ENCODE measurements at places on chromosomes 1 and 21.
A peak's percentile ranks its signal among the peaks of the same experiment; 100 is the strongest.

- DNase-seq, result no peak
Observed at GRCh38 chr1:241485145-241485544, 34.4 kb downstream of the FH start.

GRCh38 chr1:1299686-1300351, 7.9 kb downstream of the ACAP3 start:
- no peak for DNase-seq

GRCh38 chr1:199837321-199837720, 190.2 kb upstream of the NR5A2 start:
- no peak for DNase-seq

- no peak for DNase-seq
Observed at GRCh38 chr1:59952065-59952464, 25.5 kb upstream of the CYP2J2 start.

- DNase-seq, result no peak
Observed at GRCh38 chr1:5324883-5325282, 667.3 kb downstream of the NPHP4 start.

DNA sequence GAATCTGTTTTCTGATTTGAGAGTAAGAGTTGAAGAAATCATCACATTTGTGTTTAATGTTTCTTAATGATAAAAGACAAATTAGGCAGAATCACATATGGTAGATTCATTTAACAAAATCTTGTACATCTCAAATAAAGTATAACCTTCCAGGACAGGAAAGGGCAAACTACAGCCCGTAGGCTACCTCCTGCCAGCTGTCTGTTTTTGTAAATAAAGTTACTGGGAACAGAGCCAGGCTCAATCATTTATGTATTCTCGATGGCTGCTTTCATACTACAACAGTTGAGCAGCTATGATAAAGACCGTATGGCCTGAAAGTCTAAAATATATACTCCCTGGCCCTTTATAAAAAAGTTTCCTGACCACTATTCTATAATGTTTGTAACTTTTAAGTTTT, 204.1 kb downstream of the COL24A1 start:
- DNase-seq, result no peak

GRCh38 chr1:231666220-231666936, 39.8 kb downstream of the DISC1 start:
- DNase-seq, result no peak

DNA sequence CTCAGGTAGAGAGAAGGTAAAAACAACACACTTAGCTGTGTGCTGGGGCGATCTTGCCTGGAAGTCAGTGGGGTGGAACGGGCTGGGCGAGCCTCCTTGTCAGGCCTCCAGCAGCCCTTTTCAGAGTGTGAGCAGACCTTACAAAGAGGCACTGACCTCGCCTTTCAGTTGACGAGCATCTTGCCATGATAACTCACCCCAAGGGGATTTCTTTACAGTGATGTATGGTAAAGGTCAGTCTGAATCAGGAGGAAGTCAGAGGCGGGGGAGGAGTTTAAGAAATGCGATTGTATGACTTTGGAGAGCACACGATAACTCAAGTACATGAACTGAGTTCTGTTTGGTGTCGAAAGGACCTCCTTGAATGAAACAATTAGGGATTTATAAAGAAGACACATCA, 326.5 kb upstream of the PROX1 start:
- no peak for DNase-seq

GRCh38 chr1:21324368-21325141, 34.3 kb upstream of the ECE1 start:
- DNase-seq, result peak; percentile 30

GRCh38 chr1:167776616-167777268, 55.0 kb downstream of the MPZL1 start:
- DNase-seq, result no peak

- DNase-seq, result no peak
Observed at GRCh38 chr1:118958937-118959631, 29.1 kb downstream of the TBX15 start.

- no peak for DNase-seq
Observed at GRCh38 chr1:16122916-16123315, 33.0 kb downstream of the EPHA2 start.

DNA sequence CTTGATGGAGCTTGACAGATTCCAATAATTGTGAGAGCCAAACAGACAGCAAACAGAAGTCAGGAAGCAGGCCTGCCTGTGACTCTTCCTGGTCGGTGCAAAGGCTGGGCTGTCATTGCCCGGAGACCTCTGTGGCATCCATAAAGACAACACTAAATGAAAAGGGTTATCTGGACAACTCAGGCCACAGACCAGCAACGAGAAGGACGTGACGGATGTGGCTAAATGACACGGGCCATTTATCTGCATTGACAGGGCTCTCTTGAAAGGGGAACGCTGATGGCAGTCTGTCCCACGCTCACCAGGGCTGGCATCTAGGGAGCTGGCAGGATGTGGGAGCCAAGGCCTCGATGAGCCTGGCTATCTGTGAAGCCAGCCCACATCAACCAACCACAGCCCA, 35.0 kb downstream of the HMGB4 start:
- DNase-seq, result no peak

DNA sequence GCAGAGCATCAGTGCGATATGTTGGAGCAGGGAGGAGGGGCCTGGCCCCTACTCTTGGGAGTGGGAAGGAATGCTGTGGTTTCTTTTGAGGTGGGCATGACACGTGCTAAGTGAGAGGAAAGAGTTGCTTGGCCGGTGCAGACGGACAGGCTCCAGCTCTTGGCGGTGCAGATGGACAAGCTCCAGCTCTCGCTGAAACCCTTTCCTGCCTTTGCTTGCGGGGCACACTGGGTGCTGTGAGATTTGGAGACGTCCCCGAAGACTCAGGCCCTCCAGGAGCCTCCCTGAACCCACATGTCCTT, 15.9 kb downstream of the PDXK start:
- no peak for DNase-seq

DNA sequence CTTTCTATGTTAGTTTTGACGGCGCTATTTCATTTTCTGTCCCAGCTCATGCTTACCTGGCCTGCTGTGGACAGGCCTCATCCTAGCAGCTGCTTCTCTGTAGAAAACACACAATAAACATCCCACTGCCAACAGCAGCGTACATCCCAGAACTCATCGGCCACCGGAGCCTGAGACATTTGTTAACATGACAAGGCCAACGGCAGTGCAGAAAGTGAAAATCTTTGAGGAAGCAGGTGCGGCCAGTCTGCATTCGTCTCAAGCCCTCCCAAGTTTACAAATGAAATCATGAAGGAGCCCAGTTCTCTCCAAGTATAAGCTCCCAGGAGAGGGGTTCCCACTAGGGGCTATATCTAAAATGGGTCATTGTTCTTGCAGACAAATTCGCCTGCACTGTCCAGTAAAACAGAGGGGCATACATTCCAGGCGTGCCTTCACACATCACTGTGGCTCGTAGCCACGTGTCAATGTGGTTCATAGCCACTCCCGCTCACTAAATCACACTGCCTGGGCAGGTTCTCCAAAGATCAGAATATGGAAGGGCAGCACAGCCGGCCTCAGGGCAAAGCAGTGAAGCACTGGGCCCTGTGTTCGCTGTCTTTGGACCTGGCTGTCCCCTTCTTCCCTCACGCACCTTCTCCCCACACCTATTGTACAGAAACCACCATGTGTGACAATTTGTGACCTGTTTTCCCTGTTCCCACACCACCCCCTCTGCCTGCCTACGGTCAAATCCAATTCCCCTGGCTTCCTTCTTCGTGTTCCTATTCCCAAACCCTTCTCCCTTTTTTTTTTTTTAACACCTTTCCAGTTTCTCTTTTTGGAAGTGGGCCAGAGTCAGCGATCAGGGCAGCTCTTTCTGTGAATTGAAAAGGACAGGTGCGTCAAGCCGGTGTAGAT, 27.0 kb upstream of the ABCG1 start:
- DNase-seq, result no peak

DNA sequence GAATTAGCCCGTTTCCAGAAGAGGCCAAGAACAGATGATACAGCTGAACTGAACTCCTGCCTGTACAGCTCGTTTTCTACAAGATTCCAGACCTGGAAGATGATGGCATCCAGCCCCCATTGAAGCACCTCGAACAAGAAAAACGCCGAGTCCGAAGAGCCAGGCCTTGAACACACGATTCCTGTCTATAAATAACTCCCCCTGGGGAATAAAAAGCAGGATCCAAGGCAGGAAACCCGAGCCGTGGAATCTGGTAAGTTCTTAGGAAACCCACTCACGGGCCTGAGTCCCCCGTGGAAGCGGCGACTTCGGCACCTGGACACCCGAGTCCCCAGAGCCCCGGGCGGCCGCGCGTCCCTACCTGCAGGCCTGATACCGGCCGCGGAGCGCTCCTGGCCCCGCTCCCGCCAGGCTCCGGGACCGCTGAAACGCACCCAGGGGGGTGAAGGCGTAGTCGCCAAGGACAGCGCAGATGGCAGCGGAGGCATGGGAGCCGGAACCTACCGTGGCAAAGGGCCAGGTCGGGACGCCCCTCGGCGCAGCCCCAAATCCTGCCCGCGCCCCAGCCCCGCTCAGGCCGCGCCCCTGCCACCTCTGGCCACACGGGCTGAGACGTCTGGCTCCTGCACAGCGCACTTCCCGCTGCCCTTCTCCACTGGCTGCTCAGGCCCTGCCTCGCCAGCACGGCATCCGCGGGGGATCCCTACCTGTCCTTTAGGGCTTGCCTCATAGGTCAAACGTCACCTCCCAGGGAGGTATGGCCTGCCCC, 14.0 kb upstream of the HLCS start:
- no peak for DNase-seq

DNA sequence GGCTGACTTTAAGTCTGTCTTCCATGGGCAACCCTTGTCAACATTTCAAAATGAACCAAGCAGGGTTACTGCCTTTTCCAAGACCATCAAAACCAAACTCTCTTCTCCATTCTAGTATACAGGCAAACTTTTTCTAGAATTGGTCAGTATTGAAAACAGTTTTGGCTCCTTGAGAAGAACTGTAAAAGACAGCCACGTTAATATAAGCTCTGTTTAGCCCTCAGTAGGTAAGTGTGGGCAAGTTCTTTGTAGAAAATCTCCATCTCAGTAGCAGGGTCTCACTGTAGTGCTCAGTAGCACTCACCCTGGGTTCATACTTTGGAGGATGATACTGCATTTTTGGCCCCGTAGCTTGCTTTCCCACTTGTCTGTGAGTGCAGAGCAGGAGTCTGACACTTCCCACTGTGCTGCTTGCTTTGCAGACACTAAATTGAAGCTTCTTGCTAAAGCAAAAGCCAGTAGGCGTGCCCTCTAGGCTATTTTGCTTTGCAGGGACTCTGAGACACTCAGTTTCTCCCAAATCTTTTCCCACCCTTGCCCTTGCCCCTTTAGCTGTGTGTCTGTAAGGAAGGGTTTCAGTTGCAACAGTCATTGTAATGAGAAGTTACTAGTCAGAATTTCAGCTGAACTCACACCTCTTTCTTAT, 34.3 kb upstream of the CACYBP start:
- peak; percentile 3 for DNase-seq

DNA sequence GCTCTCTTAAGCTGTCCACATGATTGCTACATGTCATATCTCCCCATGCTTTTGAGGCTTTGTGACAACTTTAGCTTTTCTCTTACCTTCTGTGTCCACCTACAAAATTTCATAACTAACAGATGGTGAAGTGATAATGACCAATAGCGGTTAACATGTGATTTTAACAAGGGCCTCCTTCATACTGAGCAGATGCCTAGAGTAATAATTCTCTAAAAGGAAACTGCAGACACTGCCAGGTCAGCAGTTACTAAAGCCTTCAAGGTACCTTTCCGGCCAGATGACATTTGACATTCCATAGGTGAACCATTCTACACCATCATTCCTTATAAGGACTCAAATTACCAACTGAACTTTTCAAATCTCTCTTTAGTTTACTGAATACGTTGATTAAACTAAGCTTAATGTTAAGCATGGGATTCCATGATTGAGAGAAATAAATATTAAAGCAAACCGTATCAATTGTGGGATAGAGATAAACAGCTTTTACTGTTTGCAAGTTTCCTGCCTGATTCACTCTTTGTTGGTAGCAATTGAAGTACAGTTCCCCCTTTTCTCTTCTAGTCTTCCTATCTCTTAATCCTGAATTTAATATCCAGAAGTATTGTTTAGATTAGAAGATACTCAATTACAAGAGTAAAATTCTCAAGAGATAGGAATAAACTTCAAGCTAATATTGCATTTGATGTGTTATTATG, 205.1 kb downstream of the PLA2G4A start:
- no peak for DNase-seq

DNA sequence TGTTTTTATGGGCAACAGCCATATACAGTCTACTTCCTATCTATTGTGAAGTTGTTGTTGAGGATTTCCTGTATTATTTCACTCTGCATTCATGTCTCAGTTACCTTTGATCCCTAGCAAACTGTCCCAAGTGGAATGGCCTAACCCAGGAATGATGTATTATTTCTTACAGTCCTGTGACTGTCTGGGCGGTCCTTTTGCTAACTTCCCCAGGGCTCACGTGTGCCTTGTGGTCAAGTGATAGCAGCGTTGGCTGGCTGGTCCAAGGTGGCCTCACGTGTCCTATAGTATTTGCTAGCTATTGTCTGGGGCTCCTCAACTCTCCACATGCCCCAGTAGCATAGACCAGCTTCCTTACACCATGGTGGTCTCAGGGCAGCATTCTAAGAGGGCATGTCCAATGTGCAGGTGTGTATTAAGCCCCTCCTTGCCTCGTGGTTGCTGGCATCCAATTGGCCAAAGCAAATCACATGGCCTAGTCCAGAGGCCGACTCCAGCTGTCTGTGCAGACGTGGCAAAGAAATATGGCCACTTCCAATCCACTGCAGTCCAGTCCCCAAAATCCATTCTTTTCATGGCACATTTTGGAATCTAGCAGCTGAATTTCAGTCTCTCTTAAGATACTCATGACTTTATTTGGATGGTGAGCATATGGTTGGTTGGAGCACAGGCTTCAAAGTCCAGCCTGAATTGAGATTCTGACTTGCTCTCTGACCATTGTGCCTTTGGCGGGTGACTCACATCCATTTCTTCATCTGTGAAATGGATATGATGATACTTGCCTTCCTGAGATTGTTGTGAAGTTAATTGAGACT, 94.1 kb downstream of the GALNT2 start:
- DNase-seq, result no peak

DNA sequence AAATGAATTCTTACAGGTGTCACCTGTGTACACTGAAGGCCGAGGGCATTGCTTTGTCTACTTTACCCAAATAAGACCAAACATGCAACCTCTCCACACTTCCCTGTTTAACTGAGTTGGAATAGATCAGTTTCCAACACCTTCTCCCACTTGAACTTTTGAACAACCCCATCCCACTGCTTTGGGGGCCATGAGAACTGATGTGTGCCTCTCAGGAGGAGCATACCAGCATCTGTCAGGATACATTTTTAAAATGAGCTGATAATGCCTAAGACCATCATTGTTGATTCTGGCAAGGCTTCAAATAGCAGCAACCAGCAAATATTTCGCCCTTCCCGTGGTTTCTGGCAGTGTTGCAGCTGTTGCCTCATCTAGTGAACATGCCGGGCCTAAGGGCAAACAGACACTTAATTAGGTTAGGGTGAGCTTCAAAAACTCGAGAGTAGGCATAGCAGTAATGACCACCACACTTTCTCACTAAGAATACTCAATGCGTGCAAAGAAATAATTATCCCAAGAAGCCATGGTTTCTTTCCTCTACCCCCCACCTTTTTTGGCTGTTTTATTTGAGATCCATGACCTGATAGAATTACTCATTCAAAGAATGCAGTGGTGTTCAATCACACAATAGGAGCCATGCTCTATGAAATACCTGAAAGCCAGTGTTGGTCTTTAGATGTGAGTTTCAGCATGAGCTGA, 63.7 kb downstream of the MAP10 start:
- no peak for DNase-seq

Measured in activated naive CD4-positive, alpha-beta T cell (primary cell).